Heart right ventricle (tissue), 16 donors: ENCODE measurements at places on chromosomes 12 and 14.

- no peak for DNase-seq
These were observed 105.8 kb downstream of the MNAT1 start for GRCh38 chr14:60840313-60840712.

DNA sequence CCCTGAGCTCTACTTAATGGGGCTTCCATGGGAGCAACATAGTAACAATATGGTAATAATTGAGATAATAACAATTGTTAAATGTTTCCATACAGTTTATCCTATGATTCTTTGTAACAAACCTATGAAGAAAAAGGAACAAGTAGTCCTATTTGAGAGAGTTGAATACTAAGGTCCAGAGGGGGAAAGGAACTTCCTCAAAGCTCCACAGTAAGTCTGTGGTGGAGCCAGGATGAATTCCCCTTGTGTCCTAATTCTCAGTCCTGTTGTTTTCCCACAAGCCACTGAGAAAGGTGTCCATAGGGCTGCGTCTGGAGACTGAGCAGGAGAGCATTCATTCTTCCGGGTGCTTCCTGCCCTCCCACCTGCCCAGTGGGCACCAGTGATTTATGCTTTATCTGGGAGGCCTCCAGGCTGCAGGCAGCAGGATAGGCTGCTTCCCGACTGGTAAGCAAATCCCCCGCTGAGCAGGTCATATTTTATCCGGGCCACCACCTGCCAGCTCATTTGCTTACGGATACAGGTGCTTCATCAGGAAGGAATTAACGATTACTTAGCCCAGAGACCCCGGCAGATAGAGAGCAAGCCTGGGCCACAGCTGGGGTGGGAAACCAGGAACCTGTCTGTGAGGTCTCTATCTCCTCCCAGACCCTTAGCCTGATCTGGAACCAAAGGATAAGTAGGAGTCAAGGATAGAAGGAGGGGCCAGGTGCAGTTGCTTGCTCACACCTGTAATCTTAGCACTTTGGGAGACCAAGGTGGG lies 33.9 kb upstream of the FAM222A start:
- no peak for DNase-seq

DNA sequence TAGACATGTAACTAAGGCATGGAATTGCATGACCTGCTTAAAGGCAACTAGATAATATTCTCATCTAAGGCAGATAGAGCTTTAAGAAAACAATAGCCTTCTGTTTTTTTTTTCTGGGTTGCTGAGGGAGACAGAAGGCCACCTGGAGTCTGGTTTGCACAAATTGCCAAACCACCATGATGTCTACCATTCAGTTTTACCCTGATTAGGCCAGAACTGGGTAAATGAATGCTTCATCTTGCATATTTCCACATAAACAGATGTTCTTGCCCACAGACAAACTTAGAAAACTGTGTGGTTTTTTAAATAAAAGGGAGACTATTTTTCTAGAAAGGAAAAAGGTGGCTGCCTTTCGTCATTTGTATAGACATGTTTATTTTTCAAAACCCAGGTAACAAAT lies 278.7 kb upstream of the PRICKLE1 start:
- no peak for DNase-seq

DNA sequence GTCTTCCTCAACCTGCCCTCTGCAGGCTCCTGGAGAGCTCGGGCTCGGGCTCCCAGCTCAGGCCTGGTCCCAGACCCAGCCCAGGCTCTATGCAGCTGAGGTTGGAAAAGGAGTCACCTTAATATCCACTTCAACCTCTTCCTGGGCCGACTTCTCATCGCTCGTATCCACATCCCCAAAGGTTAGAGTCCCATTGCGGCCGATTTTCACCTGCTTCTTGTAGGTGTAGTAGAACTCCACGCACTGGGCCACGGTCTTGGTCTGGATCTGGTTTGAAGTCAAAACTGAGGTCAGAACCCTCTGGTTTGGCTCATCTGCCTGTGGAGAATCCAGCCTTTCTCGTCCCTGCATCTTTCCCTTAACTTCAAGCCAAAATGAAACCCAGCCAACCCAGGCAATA lies 8.4 kb upstream of the PNMA1 start:
- DNase-seq = no peak

- DNase-seq = no peak
These were observed 636 bp upstream of the ARL6IP4 start for GRCh38 chr12:122979908-122980182.
